Cerebellar nuclear complex (tissue), 1 donor: ENCODE measurements at places on chromosomes 1 and 21.
A peak's percentile ranks its signal among the peaks of the same experiment; 100 is the strongest.

DNA sequence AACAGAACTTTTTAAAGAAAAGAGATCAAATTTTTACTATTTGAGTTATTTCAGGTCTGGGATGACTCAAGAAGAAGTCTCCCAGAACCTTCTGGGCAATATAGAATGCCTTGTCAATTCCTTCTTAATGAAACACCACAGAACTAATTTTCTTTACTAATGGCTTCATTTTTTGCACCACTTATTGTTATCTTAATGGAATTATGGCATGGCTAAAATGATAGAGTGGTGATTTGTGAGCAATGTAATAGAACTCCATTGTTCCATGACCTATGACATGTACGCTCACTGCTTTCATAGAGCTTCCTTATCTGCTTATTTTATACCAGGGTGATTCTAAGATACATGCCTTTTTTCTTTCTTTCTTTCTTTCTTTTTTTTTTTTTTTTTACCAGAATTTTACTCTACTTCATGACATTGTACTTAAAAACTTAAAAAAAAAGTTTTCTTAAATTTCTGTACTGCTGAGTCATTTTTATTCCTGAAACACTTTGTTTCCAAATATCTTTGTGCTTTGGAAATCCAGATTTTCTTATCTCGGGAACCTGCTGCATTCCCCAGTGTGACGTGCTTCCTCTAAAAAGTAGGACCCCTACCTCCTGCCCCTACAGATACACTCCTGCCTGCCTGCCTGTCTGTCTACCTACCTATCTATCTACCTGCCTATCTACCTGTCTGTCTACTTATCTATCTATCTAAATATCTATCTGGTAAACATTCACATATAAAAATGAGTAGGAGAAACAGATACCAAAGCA is 284.9 kb downstream of the PBX1 start:
- no peak for DNase-seq

- DNase-seq, result no peak
These were observed 81.6 kb upstream of the LRRC8D start for GRCh38 chr1:89739013-89739843.

DNA sequence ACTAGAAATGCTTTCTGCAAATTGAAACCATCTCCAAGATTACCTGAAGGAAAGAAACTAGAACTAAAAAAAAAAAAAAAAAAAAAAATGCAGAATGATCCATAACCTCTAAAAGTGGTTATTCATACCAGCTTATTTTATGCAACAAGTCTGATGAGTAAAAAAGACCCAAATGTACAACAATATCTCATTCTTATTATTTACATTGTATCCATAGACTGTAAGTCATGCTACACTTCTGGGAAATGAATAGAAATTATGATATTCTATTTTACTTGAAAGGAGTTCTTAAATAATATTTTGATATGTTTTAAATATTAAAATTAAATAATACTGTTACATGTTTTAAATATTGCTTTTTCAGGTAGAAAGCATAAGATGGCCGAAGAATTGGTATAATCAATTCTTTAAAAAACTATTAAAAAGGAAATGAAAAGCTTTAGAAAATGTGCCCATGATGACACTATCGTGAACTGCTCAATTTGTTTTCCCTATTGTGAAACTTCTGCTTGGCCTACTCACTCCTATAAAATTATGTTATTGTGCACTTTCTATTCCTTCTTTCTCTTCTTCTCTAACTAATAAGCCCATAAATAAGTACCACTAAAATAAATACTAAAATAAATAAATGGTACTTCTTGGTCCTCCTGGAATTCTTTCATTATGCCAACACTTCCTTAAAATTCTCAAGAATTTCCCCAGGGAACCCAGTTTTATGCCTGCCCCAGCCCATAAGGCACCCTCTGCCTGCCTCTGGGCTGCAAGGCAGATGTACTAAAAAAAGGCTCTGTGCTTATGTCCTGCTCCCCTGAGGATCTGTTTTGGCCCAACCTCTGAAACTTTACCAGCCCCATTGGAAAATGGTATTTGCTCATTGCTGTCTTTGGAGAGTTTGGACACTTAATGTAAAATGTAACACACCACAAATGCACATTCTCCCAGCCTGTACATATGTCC is 18.1 kb downstream of the SAMSN1 start:
- DNase-seq, result no peak

- DNase-seq, result no peak
These were observed 193.9 kb downstream of the LTN1 start for GRCh38 chr21:28798798-28799197.

- peak; percentile 62 for DNase-seq
These were observed 29.6 kb upstream of the CADM3 start for GRCh38 chr1:159141584-159142390.

GRCh38 chr1:182351790-182352364 is 39.7 kb downstream of the GLUL start:
- DNase-seq, result no peak

DNA sequence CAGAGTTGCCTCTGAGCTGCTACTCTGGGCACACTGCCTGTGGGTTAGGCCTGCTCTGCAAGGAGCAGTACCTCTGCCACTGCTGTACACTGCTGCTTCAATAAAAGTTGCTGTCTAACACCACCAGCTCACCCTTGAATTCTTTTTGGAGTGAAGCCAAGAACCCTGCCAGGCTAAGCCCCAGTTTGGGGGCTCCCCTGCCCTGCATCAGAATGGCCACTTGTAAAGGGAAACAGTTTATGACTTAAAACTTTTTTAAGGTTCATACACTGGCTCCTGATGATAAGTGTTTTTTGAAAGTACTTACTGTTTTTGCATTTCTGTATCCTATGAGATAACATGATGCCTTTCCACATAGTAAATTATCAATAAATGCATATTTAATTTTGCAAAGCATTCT is 310.0 kb downstream of the LMO4 start:
- no peak for DNase-seq

GRCh38 chr1:27342391-27342777 is 562 bp downstream of the SYTL1 start:
- no peak for DNase-seq

DNA sequence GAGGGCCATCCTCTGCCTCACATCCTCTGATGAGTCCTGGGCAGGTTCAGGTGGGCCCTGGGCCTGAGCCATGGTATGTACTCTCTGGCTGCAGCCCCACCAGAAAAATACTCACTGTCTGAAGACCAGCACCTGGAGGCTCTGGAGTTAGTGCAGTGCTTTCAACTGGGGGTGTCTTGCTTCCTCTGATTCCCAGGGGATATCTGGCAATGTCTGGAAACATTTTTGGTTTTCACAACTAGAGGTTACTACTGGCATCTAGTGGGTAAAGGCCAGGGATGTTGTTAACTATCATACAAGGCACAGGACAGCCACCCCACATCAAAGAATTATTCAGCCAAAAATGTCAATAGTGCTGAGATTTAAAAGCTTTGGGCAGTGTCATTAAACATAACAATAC is 152.7 kb downstream of the HIVEP3 start:
- no peak for DNase-seq

- no peak for DNase-seq
These were observed 80.8 kb upstream of the RAB4A start for GRCh38 chr1:229190057-229190575.

GRCh38 chr1:11307852-11308251 is 34.9 kb downstream of the UBIAD1 start:
- no peak for DNase-seq

DNA sequence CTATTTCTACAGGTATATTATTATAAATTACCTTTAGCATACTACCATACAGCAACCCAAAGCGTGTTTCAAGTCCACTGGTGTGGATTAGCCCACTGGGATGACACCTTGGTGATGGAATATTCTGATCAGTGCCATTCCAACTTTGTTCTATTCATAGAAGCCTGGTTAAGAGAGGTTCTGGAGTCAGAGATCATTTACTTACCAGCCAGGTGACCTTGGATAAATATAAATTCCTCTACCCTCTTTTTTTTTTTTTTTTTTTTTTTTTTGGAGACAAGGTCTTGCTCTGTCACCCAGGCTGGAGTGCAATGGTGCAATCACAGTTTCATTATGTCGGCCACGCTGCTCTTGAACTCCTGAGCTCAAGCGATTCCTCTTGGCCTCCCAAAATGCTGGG is at the start of gene SPATA45:
SPATA45 (minus strand) TSS at position 101 of the 400 bp plus-strand sequence. CDS start 11,500 bp downstream, outside the sequence.
- DNase-seq, result no peak

DNA sequence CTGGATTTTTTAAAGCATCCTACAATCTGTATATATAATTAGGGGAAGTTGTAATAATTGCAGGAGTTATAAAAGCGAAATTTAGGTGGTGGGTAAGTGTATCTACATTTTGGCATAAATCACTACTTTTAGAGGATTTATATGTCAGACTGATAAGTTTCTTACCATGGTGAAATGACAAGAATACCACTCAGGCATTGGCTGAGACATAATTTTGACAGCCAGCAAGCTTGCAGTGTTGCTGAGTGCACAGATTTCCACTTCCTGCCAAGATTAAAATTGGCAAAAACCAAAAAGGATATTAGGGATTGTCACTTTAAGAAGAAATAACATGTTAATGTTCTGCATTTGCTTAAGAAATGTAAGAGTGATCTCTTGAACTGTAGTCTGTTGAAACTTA is 28.2 kb downstream of the NFIA start:
- no peak for DNase-seq

DNA sequence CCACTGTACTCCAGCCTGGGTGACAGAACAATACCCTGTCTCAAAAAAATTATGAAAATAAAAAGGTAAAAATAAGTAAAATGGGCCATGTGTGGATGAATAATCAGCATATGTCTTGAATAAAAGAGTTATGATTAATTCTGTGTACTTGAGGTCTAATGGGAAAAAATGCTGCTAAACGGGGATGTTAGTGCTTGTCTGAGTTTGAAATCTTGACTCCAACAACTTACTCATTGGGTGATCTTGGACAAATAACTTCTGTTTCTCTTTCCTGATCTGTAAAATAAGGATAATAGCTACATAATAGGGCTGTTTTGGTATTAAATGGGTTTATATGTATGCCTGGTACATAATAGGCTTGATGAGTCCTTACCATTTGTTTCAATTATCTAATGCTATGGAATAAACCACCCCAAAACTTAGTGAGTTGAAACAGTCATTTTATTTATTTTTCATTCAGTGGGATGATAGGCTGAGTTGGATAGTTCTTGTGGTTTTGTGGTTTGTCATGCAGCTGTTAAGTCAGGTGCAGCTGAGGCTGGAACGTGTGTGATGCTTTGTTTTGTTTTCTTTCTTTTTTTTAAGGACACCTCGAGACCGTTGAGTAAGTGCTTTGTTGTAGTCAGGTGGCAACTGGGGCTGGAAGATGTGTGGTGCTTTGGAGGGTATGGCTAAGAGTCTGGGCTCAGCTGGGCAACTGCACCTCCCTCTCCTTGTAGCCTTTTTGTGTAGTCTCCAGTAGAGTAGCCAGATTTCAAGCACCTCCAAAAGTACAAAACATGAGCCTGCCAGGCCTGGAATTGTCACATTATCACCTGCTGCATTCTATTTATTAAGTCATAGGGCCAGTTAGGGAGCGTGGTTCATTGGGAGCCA is 4.9 kb downstream of the MDM4 start:
- DNase-seq, result no peak

DNA sequence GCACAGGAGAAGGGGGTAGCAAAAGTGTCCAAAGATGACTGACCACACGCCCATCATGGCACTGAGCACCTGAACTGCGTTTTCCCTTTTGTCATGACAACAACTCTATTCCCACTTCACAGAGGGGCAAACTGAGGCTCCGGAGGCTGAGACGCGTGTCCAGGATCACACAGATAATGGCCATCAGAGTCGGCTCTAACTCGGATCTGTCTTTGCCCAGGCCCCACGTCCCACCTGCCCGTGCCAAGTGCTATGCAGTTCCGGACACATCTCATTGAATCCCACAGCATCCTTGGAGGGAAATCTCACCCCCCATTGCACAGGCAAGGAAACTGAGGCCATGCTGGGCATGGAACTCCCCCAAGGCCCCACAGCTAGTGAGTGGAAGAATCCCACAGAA is 62.1 kb downstream of the MATN1 start:
- DNase-seq, result no peak

- DNase-seq, result no peak
These were observed 33.4 kb downstream of the SH3BP5L start for GRCh38 chr1:248792342-248792741.

DNA sequence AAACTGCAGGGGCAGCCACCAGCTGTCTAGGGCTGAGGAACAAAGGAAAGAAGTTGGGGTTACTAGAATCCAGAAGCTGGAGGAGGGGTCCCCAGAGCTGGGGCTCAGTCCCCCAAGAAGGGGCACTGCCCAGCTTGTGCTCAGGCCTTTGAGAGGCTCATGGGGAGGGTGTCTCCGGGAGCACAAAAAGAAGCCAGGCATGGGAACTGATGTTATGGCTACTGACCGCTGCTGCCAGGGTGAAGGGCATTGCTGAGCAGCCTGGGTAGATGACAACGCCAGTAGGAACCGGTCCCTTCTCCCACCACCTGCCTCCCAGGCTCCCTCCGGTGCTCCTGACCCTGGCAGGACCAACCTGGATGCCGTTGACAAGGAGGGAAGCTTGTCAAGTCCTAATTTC is 762.5 kb upstream of the TPTE start:
- DNase-seq, result no peak

- peak; percentile 16 for DNase-seq
These were observed at the start of gene HENMT1 for GRCh38 chr1:108661030-108661609. Gene HENMT1, minus strand, starts transcription at chr1:108661093. Its CDS starts 1,209 bp downstream, at chr1:108659884.

DNA sequence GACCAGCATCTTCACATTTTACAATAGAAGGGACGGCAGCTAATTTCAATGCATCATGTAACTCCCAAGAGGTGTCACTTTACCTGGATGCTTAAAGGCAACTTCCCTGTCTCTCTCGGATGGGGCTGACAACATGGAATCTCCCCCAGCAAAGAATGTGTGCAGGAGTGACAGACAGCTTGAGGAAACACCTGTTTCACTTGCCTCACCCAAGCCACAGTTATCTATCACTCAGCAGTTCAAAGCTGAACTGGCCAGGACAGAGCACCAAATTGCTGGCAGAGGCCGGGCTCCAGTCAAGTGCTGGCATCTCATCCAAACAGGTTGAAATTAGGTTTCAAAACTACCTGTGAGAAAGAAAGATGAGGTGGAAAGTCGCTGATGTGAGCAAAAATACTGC is 538.0 kb upstream of the PLXNA2 start:
- no peak for DNase-seq

- no peak for DNase-seq
These were observed 69.0 kb downstream of the CD34 start for GRCh38 chr1:207841901-207842300.

GRCh38 chr1:63082766-63083165 is 239.6 kb upstream of the FOXD3 start:
- no peak for DNase-seq

- no peak for DNase-seq
These were observed 259.1 kb downstream of the DSCAM start for GRCh38 chr21:40587736-40588346.

DNA sequence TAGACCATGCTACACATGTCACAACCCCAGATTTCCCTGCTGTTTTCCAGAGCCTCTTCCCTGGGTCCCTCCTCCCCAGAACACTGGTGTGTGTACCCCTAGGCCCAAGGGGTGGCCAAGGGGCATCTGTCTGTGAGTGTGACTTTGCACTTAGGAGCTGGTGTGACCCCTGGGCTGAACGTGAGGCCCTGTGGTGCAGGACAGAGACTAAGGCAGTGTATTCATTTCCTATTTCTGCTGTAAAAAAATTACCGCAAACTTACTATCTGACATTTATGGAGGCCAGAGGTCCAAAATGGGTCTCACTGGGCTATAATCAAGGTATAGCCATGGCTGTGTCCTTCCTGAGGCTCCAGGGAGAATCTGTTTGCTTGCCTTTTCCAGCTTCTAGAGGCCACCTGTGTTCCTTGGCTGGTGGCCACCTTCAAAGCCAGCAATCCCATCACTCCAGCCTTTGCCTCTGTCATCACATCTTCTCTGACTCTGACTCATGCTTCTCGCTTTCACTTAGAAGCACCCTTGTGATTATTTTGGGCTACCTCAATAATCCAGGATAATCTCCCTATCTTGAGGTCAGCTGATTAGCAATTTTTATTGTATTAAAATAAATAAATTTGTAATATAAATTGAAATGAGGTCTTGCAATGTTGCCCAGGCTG is 24.0 kb upstream of the ELOA start:
- DNase-seq, result no peak
